ENCODE measurements at places on chromosomes 1 and 21.
A peak's percentile ranks its signal among the peaks of the same experiment; 100 is the strongest.

- no peak for DNase-seq
Observed at GRCh38 chr1:222914861-222915632, 100.2 kb downstream of the DISP1 start.

- peak; percentile 38 for DNase-seq
Observed at GRCh38 chr1:212671342-212672031, 28.2 kb downstream of the BATF3 start.

- DNase-seq = no peak
Observed at GRCh38 chr1:89364954-89365550, 1.2 kb downstream of the GBP6 start.

DNA sequence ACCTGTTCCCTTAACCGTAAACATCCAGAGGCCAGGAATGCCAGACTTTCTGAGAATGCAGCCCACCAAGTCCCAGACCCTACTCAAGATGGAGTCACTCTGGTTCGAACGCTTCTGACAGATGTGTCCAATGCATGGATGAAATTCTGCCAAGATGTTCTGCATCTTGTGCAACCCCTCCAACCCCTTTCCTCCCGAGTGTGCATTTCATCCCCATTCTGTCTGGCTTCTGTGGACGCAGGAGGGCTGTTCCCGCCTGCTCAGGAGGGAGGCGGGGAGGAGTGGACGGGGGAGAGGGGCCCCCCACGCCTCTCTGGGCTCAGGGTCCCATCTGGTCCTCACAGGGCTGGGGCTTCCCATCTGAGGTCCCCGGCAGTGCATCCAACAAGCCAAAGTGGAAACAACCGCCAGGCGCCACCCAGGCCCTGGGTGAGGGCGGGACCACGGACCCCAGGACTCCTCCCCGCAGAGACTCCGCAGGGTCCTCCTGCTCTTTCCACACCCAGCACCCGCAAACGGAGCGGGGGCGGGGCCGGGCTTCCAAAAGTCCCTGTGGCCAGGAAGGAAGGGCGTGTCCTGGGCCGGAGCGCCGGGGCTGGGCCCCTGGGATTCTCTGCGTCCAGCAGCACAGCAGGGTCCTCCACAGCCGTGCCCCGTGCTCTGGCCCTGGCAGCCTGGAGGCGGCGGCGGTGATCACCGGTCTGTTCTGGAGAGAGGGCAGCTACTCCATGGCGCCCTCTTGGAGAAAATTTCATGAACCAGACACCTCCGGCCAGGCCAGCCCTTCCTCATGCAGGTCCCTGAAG, 27.8 kb upstream of the SUMO3 start:
- DNase-seq = peak; percentile 49

DNA sequence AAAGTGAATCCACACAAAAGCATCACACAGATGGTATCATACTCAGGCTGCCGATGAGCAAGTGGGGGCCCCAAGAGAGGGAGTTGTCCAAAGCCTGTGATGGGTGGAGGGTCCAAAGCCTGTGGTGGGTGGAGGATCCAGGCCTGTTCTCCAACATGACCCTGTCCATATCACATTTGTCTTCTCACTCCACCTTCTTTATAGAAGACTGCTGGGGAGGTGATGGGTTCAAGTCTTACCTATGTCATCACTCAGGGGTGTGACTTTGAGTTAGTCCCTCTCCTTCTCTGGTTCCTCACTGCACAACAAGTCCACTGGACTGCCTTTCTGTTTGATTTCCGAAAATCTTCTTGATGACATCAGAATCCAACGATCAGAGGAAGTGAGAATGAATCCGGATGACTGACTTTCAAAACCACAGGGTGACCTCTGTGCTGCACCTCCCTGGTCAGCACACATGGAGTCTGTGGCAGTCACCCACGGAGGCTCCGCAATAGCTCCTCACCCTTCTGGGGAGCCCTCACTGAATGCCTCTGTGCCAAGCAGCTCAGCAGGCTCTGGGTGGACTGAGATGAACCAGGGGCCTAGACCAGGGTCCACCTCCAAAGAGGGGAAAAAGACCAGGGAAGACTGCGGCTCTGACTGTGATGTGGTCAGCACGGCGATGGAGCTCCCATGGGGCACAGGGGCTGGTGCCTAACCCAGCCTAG, 166.8 kb downstream of the HIVEP3 start:
- peak; percentile 29 for DNase-seq

GRCh38 chr1:198880818-198881597, 242.2 kb downstream of the PTPRC start:
- DNase-seq = no peak

GRCh38 chr1:10665930-10666850, 130.3 kb downstream of the CASZ1 start:
- no peak for DNase-seq

- peak; percentile 19 for DNase-seq
Observed at GRCh38 chr1:235783148-235783776, 83.4 kb downstream of the LYST start.

DNA sequence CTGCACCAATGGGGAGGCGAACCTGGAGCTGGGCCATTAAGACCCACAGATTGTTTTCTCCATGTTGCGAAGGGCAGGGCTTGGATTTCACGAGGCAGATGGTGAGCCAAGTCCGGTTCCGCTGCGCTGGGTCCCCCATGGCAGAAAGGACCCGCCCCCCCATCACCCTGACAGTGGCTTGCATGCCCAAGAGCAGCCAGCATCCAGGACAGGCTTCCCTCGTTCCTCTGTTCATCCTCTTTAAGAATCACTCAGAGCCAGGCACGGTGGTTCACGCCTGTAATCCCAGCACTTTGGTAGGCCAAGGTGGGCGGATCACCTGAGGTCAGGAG, 15.8 kb upstream of the NPHP4 start:
- DNase-seq = no peak

GRCh38 chr1:152855661-152856060, 4.1 kb upstream of the LCE7A start:
- no peak for DNase-seq

DNA sequence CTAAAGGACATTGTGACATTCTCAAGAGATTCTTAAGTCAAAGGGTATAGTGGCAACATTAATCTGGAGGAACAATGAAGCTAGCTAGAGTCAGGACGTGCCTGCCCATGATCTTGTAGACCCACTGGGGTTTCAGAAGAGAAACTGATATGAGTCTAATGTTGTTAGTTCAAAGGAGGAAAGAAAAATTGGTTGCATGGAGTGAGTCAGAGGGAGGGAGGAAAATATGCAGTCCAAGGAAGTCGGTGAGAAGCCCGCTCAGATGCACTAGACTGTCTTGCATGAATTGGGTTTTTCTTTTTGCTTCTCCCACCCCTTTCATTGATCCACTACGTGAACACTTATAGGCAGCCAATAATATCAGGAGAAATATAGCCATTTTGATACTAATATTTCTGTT, 53.8 kb upstream of the SYT14 start:
- DNase-seq = no peak

DNA sequence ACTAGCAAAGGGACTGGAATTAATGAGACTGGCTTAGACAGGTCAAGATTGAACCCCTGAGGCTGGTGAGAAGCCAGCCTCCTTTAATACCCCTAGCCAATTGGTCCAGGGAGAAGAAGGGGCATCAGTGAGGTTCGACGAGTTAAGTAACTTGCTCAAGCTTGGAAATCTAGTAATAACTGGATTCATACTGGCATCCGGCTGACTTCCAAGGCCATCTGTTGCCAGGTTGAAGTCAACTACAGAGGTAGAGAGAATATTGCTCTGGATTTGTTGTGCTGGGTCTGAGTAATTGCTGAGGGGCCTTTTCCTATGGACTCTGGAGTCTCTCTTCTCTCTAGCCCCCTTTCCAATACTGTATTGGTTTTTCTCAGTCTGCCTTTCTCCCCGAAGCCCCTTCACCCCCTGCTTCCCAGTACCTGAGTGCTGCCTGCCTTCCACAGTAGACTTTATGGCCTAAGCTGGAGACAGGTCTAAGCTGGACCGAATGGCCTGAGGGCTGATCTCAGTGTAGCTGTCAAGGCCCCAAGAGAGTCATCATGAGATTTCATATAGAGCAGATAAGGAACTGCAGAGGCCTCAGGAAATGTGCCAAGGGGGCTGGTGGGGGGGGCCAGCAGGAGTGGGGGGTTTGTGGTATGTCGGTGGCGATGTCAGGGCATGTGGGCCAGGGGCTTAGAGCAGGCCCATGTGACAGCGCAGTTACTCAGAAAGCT, 42.4 kb upstream of the IL19 start:
- no peak for DNase-seq

DNA sequence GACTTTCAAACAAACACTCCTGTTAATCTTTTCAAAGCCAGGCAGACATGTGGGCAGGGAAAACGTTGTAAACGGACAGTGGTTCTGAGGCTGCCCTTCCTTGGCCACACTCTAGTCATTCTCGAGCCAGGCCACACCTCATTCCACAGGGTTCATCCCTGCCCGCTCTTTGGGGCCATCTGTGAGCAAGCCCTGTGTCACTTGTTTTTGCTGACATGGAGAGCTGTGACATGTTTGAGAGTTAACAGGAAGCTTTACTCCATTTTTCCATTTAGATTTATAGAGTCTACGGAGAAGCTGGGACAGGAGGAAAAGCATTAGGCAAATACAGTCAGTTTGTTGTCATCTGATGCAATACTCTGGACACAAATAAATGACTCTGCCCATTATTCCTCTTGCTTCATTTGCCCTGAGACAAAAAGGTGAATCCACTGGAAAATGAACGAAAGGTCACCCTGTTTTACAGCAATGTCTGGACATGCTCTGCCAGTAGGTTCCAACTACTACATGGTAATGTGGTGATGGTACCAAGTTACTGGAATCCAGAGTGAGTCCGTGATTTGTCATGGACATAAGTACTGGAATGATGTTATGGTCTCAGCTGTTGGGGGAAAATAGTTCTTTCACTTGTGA, 126.9 kb downstream of the CLIC6 start:
- no peak for DNase-seq

Data from midbrain (tissue), 1 donor.